ENCODE measurements at places on chromosomes 12 and 14.

GRCh38 chr12:51429700-51430099 is 5.1 kb downstream of the SLC4A8 start:
- ATAC-seq, result no peak

DNA sequence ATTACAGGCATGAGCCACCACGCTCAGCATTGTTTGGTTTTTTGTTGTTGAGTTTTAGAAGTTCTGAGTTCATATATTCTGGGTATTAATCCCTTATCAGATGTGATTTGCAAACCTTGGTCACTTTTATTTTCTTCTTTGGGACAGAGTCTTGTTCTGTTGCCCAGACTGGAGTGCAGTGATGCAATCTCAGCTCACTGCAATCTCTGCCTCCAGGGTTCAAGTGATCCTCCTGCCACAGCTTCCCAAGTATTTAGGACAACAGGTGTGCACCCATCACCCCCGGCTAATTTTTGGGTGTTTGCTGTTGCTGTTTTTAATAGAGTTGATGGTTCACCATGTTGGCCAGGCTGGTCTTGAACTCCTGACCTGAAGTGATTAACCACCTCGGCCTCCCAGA is 11.8 kb downstream of the USP30 start:
- ATAC-seq, result no peak

GRCh38 chr12:98606359-98606988 is 13.0 kb downstream of the SLC25A3 start:
- ATAC-seq, result peak; percentile 43

- ATAC-seq, result no peak
These were observed 10.2 kb downstream of the SCN8A start for GRCh38 chr12:51601241-51601640.

- peak; percentile 71 for ATAC-seq
These were observed 67.3 kb upstream of the BICD1 start for GRCh38 chr12:32039347-32039746.

DNA sequence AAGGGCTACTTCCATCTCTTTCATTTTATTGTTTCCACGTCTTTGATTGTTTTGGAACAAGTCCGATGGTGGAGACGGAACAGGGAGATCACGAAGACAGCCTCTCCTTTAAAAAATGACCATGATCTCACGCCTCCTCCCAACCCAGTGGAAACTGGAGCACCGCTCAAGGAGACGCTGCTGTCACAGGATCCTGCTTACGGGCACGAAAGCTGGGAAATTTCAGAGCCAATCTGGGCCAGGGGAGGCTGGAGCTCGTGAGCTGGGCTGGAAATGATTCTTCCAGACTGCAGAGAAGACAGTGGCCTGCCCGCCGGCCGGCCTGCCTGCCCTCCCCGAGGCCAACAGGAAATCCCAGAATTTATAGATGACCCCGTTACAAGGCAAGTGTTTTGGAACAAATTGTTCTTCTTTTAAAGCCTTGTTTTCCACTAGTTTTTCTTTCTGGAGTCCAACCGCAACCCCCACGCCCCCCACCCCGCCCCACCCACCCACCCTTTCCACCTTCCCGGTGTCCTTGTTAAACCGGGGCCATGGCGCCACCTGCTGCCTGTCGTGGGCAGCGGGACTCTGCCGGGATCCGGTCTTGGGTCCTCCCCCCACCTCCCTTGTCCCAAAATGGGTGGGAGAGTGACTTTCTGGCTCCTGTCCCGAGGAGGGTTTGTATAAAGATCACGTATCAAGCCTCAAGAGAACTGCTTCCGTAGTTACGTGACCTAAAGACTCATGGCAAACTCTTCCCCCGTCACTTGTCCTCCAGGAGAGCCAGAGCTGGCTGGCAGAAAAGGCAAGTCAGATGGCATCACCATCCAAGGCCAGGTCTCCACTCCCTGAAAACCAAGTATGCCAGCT is 40.3 kb downstream of the MAP1LC3B2 start:
- ATAC-seq, result peak; percentile 83

DNA sequence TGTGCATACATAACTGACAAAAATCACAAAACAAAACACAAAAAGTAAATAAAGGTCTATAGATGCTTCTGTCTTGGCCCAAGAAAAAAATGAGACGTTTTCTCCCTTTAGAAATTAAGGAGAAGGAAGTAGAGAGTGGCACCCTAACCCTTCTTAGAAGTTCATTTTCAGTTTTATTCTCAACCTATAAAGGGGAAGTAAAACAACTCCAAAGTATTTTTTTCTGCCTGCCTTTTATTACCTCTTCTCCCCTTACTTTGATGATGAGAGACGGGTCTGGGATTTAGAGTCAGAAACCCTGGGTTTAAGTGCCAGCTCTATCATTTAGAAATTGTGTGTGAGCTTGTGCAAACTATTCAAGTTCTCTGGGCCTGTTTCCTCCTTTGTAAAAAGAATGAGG is 2.8 kb downstream of the PRIM1 start:
- ATAC-seq, result no peak

DNA sequence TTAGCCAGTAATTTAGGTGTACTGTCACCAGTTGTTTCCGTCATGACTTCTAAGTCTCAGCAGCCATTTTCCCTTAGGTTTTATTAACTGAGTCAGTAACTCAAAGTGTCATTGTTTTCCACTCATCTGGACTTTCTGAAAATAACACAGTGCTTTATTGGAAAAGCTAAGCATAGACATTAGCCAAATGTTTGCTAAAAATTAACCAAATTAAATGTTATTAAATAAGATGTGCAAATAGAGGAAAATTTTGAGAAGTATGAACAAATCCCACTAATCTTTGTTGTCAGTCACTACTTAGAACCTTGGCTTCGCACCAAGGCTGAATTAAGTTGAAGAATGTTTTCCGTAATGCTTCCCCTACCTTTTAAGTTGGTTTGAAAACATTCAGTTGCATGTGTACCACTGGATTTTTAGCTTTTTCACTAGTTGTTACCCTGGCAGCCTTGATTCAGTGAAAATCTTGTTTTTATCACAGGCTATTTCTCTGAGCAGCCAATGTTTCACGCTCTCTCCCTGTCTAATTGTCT is 43.0 kb downstream of the BORCS5 start:
- no peak for ATAC-seq

GRCh38 chr12:89525305-89525823 is 483 bp downstream of the POC1B start:
- peak; percentile 54 for ATAC-seq

- ATAC-seq, result peak; percentile 76
These were observed 80.5 kb downstream of the MED13L start for GRCh38 chr12:116196752-116197718.

DNA sequence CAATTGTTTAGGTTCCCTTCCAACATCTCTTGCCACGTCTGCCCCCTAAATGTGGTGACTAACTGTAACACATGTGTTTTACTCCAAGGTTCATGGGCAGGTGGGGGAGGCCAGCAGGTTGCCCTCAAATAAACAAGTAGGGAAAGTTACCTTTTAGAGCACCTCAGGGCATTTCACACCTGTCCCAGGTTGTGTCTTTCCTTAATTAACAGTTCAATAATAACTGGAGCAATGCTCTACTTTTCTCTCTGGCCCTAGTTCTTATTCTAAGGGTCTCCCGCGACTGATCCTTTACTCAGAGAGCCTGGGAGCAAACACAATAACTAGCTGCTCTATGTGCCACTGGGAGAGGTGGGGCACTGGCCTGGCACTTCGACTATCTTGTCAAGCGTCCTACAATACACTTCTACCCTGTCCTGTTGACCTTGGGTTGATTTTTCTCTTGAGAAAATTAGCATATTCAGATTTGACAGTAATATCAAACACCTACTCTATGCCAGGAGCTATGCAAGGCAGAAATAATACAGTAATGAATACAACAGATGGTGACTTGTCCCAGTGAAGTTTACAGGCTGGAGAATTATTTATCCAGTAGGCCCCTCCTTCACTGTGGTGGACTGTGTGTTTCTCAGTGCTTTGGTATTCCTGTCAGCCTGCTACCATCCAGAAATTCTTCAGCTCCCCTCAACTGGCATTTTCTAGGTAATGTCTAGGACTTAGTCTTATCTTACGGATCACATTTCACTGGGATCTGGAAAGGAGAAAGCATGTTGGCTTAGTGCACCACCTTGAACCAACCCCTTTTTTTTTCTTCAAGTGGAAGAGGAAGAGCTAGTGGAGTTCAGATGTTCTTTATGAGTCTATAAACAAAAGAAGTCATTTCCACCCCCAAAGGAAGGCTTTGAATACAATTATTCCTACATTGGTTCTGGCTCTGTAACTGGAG is 202.6 kb downstream of the CRADD start:
- ATAC-seq, result peak; percentile 76

DNA sequence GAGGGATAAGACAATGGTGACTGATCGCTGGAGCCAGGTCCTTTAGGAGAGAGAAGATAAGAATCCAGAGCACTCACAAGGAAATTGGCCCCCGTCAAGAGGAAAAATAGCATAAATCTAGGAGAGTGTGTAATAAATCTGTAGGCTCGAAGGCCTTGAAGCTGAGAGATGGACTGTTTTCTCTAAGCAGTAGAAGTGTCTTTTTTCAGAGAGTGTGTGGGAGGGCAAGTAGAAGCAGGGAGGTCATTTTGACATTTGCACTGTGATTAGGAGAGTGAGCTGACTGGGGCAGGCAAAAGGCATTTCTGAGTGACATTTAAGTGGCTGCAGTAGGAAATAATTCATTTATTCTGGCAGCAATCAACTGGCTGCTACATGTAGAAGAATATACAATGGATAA is 78.0 kb upstream of the DDHD1 start:
- ATAC-seq, result no peak

DNA sequence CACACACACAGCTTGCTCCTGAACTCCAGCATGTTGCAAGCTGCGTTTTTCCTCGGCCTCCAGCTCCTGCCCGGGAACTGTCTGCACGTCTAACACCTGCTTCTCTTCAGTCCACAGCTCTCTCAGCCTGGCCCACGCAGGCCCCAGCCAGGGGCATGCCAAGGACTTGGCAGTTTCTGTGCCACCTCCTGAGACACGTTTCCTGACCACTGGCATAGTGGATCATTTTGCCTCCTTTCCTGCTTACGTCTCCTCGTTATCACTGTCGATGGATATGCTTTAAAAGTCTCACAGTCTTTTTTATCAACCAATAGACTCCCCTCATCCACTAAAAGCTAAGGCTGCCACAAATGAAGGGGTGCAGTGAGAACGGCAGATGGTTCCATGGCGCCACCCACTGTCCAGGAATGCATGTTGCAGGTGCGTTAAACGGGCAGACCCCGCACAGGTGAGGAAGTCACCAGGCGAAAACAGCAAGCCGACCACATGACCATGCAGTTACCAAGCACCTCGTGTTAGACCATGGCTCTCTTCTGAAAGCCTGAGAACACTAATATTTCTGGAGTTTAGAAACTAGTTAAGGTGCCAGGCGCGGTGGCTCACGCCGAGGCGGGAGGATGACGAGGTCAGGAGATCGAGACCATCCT is 14.7 kb upstream of the TEAD4 start:
- ATAC-seq, result peak; percentile 76

DNA sequence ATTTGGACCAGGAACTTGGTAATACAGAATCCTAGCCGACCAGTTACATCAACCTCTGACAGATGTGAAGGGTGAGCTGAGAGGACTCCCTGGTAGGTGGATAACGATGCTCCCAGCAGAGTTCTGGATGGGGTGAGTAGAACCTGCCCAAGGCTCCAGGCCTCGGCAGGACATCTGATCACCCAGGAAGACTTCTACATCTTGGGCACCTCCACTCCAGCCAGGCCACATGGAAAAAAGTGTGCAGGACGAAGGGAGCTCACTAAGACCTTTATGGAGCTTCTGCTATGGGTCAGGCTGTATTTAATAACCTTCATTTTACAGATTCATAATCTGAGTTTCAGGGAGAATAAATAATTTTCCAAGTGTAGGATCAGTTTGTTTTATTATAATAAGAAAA is 1028.7 kb downstream of the BCL11B start:
- ATAC-seq, result no peak

GRCh38 chr12:120469450-120470149 is at the start of gene SRSF9:
TSS of gene SRSF9 (minus strand) at chr12:120469748. CDS start at chr12:120469609, 139 bp downstream.
- peak; percentile 88 for ATAC-seq

- no peak for ATAC-seq
These were observed 8.6 kb downstream of the IFI27L2 start for GRCh38 chr14:94120667-94121340.

- ATAC-seq, result no peak
These were observed 63.9 kb downstream of the KNTC1 start for GRCh38 chr12:122590990-122591389.

- ATAC-seq, result no peak
These were observed 200.6 kb downstream of the PHETA1 start for GRCh38 chr12:111168009-111168900.

DNA sequence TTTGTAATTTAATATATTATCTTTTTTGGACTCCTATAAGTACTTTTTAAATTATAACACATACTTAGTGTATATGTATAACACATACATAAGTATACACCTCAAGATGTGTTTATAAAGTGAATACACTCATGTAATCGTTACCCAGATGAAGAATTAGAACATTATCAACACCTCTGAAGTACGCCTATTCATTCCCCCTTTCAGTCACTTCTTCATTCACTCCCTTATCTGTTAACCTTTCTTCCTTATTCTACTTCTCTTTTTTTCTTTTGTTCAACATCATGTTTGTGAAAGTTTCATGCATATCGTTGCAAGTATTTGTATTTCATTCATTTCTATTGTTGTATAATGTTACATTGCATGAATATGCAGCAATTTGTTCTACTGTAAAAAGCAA is 98.5 kb downstream of the ARID2 start:
- ATAC-seq, result no peak

- ATAC-seq, result no peak
These were observed 21.0 kb downstream of the ASPG start for GRCh38 chr14:104106471-104106991.

DNA sequence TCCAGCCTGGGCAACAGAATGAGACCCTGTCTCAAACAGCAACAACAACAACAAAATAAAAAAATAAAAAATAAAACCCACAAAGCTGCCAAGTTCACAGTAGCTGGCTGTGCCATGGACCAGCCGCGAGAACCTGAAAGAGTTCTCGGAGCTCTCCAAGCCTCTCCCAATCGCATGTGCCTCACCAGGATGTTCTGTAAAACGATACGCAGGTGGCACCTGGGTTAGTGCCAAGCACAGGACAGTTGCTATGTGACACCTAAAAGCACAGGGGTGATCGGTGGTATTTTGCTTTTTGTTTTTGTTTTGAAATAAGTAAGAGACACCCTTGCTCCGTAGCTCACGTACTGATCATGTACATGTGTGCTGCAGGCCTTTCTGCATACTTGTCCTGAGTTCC is 52.4 kb downstream of the RFLNA start:
- ATAC-seq, result no peak

- ATAC-seq, result peak; percentile 75
These were observed 3.7 kb downstream of the ZFP36L1 start for GRCh38 chr14:68788996-68789820.

DNA sequence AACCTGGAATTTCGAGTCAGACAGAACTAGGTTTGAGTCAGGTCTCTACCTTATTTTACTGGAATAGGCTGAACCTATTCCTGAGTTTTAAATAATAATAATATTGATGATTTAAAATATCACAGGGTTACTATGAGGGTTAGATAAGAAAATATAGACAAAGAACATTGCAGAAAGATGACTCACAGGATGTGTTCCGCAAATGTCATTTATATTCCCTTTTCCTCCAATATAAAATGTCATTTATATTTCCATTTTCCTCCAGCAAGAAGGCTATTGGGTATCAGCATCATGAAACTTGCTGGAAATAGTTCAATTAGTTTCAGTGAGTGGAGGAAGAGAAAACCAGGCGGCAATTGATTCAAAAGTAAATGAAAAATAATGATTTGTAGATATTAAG is 163.9 kb upstream of the RASSF8 start:
- ATAC-seq, result peak; percentile 58

GRCh38 chr14:89171628-89172027 is 245.4 kb downstream of the FOXN3 start:
- no peak for ATAC-seq

GRCh38 chr12:123847876-123848275 is 85.8 kb downstream of the DNAH10 start:
- no peak for ATAC-seq

Data from SK-N-SH treated with all-trans-retinoic acid at 6 μM for 48 hours (cell line).